Globus pallidus (tissue), 1 donor: ENCODE measurements at places on chromosomes 3 and 15.

DNA sequence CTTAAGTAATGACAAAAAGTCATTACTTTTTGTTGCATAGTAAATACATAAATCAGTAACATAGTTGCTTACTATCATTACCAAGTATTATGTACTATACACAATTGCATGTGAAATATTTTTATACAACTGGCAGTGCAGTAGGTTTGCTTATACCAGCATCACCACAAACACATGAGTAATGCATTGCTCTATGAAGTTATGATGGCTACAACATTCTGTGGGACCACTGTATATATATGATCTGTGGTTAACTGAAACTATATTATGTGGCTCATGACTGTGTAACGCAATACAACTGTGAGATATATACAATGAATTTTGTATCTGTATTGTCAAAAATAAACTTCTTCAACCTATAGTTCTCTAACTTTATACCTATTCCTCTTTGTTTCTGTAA lies 113.7 kb upstream of the RBMS3 start:
- DNase-seq = no peak

GRCh38 chr3:122956693-122957455 lies 70.7 kb downstream of the SEMA5B start:
- DNase-seq = no peak

- DNase-seq = no peak
These were observed 41.8 kb upstream of the MUC13 start for GRCh38 chr3:124976383-124976782.

GRCh38 chr3:61181874-61182273 lies 69.4 kb downstream of the FHIT start:
- no peak for DNase-seq
